MCF 10A (cell line): ENCODE measurements at places on chromosomes 3 and 15.

DNA sequence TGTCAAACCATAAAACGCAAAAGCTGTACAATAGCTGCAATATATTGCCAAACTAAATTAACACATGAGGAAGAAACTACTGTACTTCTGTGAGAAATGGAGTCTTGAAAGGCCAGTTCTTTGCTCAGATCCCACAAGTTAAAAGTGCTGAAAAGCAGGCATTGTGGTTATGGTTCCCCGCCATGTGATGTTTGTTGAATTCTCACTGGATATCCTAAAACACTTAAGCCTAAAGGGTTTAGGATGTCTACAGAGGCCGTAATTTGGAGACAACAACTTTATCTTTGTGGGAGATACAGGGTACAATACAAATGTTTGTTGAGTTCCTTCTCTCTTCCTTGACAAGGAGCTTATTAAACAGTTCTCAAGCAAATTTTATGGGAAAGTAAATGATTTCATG lies 53.2 kb downstream of the TMEM212 start:
- no peak for DNase-seq

- peak; percentile 75 for DNase-seq
Observed at GRCh38 chr15:50145451-50145872, 26.4 kb upstream of the ATP8B4 start.

DNA sequence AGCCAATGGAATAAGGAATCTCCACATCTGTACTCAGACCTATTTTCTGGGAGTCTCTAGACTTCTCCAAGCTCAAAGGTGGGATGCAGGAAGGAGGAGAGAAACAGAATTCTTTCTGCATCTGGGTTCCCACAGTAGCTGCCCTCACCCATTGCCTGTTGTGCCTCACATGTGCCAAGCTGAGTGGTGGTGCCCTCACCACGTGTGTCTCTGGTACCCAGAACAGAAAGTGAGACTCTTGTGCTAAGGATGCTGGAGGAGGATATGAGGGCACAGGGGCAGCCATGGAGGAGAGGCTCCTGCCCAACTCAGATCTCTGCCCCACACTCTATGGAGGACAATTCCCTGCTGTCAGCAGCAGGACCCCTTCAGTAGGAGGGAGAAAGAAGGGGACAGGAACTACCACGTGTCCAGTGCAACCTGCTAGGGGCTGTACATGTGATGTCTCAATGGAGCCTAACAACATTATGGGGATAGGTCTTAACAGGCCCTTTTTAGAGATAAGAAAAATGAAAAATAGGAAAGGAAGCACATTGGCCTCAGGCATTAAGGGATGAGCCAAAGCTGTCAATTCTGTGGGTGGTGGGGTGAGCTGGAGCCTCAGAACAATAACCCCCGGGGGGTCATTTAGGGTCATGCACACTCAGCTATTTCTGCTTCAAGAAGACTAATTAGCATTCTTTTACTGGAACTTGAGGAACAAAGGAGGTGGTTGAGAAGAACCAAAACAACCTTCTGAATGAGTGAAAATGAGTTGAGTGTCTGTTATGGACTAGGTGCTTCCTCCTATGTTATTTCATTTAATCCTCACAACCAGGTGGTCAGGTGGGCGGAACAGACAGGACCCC lies 16.3 kb upstream of the NOX5 start:
- DNase-seq, result no peak

DNA sequence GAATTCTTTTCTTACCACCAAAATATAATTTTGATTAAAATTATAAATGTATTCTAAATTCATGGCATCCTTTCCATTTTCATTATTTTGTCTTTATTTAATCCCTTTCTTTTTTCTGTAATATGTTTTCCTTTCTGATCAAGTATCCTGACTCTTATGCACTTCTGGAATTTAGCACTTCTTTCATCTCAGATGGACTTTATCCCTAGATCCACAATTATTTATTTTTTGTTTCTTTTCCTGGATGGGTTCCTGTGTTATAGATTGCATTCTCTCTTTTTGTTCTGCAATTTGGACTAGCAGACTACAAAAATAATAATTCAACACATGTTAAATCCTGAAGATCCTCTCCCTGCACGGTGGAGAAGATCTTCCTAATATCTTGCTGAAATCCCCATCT lies 76.9 kb upstream of the CDIN1 start:
- DNase-seq, result no peak

DNA sequence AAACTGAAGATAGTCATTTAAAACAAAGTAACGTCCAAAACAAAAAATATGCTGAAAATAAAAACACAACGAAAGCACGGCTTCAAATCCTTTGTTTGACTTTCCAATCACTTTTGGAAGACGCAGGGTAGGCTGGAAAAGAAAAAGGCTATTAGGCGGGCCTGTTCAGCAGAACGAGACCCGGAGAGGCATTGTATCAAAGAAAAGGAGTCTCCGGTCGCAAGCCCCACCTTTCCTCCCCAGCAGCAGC lies 691 bp downstream of the SENP7 start:
- DNase-seq, result no peak

DNA sequence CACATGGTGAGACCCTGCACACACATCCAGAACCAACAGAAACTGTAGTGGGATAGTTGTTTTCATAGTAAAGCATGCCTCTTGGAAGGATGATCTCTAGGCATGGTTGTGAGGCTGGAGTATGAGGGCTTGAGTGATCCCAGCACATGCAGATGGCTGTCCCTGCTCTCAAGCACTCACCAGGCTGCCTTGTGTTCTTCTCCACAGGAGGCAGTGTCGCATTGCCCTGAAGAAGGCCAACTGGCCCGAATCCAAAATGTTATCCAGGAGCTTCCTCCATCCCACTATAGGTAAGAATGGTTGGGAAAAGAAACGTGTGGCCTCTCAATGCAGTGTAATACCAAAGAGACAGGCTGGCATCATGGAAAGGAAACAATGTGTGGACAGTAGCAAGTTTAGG lies 82.7 kb downstream of the TMEM39A start:
- peak; percentile 23 for DNase-seq

DNA sequence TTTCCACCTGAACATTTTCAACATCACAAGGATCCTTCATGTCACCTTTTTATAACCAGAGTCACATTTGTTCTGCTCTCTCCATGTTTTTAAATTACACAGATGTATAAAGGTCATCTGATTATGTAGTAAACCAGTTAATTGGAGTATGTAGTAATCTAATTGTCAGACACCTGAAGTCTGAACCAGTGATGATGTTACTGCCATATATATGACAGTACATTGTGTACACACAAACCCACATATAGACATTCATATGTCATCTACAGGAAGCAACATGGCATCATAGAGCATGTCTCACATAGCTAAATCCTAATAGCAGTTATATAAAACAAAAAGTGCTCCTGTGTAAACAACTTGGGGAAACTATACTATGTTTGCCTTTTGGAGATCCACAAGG lies 95.9 kb upstream of the PRR23C start:
- no peak for DNase-seq

DNA sequence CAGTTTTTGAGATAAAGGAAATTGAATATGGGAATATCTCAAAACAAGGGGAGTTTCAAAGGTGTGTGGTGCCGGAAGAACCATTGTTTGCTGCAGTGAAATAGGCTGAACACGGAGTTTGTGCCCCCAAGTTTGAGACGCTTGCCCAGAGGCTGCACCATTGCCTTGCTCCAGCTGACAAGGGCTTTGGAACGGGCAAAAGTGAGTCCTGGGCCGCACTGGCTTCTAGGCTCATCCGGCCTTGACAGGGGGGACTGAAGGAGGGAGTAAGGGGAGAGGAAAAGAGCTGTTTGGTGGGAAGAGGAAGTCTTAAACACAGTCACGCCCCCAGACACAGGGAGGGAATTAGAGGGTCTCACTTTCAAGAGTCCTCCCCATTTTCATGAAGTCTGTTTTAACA lies 269.9 kb downstream of the FAM43A start:
- DNase-seq, result no peak

- no peak for DNase-seq
Observed at GRCh38 chr3:7288133-7288532, 427.2 kb downstream of the GRM7 start.

GRCh38 chr3:192062186-192062585 lies 601.2 kb downstream of the PYDC2 start:
- no peak for DNase-seq

DNA sequence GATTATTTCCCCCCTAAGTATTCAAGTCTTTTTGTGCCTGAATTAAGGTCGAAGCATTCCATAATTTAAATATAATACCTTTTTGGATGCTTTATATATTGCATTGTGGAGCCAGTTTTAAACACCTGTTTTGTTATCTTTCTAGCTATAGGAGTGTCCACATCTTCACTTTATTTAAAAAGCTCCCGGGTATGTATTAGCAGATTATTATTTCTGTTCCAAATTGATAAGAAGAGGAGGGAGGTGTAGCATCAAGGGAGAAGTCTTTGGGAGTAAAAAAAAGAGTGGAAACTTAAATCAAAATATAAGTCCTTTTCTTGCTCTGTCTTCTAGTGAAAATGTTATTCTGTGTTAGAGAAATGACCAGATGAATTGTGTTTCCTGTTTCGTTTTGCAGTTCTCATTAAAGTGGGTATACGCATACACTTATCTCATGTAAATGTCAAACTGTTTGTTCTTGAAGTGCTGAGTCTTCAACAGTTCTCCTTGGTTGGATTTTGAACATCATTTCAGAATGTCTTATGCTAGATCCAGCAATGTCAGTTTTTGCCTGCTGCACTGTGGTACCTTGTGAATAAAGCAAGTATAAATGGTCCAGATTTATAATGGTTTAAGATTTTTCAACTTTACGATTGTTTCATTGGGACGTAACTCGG lies 105.8 kb downstream of the FNDC3B start:
- DNase-seq, result no peak

- no peak for DNase-seq
Observed at GRCh38 chr3:38054499-38055001, 15.5 kb downstream of the DLEC1 start.

GRCh38 chr15:57069423-57069822 lies 151.0 kb downstream of the TCF12 start:
- no peak for DNase-seq

GRCh38 chr15:85748729-85749128 lies 46.0 kb downstream of the KLHL25 start:
- no peak for DNase-seq

DNA sequence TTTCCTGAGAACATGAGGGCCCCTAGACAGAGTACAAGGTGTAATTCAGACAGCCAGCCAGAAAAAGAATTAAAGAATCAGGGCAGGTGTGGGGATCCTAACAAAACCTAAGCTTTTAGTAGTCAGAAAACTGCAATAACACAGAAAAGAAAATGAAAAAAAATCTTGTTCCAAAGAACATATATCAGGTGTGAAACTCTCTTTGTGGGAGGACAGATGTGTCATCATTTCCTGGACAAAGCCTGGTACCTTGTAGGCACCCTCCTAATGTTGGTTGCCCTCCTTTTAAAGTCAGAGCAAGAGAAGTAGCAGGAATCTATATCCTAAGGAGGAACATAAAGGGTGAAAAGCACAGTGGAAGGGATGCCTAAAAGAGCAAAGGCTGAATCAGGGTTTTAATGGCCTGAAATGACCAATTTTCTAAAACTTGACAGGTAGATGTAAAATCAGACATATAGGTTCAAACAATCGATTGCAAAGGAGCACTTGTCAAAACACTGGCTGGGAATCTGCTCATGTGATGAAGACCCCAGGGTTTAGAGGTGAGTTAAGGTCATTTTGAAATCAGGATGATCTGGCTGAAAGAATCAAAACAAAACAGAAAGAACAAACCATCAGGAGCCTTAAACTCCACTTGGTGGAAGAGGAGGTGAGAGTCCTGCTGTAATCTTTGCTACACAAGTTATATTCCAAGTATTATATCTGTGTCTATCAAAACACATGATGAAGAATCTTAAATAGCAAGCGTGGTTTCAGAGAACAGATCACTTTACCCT lies 54.9 kb downstream of the TGFBR2 start:
- no peak for DNase-seq

- DNase-seq, result no peak
Observed at GRCh38 chr3:20698896-20699295, 512.9 kb upstream of the SGO1 start.

DNA sequence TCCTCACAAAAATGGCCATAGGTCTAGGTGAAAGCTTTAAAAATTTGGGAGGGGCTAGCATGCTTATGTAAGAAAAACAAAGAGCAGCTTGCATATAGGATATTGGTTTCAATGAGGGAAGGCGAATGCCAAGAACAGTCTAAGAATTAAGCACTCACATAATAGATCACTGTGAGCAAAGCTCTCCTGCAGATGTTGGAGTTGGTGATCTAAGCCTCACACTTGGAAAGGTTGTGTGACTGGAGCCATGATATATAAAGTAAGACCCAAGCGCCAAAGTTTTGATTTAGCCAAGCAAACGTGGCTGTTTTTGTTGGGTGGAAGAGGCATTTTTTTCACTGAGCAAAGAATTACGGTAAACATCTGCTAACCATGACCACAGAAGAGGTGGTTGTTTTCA lies 237.5 kb downstream of the FOXP1 start:
- no peak for DNase-seq

DNA sequence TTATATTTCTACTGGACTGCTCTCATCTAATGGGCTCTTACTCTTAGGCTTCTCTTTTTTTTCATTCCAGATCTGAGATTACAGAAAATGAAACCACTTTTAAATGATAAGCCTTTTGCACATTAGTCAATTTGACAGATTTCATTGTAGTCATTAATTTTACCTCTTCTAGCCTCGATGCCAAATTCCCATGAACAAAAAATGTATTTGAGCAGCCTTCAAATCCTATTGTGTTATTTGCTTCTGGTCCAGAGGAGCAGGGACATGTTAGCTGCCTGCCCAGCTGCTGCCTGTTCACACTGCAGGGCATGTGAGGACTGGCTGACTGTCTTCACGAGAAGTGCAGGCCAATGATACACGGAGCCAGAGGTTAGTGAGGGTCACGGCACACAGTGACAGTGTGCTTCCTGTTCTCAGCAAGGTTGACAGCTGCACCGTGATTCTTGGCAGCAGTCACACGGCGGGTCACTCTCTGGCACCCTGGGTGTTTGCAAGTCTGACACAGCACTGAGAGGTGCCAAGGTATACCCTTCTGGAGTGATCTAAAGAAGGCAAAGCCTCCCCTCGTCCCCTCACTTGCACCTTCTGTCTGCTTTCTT lies 40.8 kb downstream of the KAT2B start:
- peak; percentile 50 for DNase-seq

- DNase-seq, result no peak
Observed at GRCh38 chr3:99873269-99874102, 55.8 kb downstream of the CMSS1 start.

DNA sequence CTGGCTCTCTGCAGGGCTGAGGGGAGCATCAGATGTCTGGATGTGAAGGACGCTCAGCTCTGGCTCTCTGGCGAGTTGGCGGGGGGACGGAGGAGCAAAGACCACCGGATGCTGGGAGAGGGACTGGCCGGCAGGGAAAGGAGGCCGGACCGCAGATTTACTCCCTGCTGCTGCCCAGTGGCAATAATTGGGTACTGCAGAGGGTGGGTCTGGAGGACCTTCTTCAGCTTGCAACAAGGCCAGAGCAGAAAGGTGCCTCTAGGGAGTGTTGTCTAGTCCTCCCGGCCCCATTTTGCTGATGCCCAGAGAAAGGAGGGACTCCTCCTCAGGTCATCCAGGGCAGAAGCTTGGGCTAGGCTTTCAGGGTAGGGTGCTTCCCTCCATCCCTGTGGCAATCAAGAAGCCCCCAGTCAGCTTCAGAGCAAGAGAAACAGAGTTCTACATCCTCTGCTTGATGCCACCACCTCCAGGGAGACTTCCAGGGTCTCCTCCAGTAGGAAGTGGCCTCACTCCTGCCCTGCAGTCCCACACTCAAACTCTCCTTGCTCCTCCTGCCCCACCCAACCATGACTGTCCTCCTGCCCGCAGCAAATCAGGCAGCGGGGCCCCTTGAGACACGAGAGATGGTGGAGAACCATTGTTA lies 20.3 kb upstream of the CSPG4 start:
- peak; percentile 64 for DNase-seq

GRCh38 chr3:74539876-74540275 lies 74.6 kb downstream of the CNTN3 start:
- no peak for DNase-seq
